ENCODE measurements at places on chromosomes 3 and 15.

DNA sequence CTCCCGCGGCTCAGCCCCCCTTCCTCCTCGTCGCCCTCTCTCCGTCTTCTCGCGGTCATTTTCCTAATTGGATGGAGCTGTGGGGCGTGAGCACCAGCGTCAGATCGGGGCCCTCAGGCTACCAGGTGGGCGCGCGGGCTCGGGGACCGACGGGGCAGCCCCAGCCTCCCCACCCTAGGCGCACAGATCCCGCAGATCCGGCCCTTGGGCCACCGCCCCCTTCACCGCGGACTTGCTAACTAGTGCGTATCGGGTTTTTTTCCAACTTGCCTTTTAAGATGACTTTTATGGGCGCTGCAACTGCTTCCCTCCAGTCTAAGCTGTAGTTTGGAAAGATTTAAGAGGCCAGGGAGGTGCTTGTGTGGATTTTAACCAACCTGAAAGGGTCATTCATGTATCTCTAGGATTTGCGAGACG is 1.3 kb downstream of the ZNF710 start:
- no peak for DNase-seq

GRCh38 chr3:100184948-100185570 is 70.8 kb upstream of the FILIP1L start:
- DNase-seq: no peak

- DNase-seq: no peak
Measured at GRCh38 chr15:75531041-75531450, 48.1 kb downstream of the PTPN9 start.

DNA sequence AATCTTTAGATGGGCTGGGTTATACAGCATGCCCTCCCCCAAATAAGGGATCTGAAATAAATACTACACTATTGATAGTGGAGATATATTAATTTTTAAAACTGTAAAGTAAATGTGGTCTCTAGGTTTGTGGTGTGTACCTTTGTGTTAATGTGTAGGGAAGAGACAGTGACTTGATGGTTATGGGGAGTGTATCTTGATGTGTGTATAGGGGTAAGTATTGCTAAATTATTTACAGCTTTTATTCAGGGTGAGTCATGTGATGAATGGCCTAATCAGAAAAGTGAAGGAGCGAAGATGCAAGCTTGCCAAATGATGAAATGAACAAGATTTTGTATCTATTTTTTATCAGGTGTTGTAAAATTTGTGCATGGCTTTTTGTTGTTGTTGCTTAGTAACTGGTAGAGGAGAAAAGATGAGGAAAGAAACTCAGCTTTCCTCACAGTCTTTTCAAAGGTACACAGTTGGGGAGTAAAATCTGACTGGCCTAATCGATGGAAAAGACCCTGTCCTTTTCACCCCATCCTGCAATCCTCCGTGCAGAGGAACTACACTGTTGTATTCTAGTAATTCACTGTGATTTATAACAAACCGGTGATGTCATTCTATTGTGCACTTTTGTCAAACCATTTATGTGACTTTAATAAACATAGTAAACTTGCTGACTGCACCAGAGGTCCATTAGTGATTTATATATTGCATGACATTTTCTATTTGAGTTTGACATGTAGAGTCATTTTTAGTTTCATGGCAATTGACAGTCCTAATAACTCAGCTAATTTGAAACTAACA is 17.7 kb downstream of the FEM1B start:
- no peak for DNase-seq

GRCh38 chr3:52528586-52529375 is 4.9 kb downstream of the NT5DC2 start:
- no peak for DNase-seq

DNA sequence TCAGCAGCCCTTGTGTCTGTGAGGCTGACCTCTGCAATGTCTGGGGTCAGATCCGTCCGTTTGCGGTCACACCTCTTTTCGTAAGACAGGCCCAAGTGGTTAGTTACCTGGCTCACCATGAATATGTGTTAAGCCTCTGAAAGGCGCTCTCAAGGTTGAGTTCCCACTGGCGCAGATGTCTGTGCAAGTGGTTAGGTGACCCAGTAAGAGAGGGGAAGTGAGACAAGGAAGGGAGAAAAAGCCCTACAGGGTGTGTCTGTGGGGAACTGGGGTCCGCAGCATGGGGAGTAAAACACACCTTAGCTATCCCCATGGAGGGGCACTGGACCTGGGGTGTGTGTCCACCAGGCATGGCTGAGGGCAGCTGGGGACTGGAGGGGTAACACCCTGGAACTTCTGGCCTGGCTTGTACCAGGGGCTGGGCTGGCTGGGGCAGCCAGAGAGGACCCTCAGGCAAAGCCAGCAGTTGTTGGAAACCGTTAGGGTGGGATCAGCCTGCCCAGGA is 391.6 kb upstream of the PROK2 start:
- no peak for DNase-seq

DNA sequence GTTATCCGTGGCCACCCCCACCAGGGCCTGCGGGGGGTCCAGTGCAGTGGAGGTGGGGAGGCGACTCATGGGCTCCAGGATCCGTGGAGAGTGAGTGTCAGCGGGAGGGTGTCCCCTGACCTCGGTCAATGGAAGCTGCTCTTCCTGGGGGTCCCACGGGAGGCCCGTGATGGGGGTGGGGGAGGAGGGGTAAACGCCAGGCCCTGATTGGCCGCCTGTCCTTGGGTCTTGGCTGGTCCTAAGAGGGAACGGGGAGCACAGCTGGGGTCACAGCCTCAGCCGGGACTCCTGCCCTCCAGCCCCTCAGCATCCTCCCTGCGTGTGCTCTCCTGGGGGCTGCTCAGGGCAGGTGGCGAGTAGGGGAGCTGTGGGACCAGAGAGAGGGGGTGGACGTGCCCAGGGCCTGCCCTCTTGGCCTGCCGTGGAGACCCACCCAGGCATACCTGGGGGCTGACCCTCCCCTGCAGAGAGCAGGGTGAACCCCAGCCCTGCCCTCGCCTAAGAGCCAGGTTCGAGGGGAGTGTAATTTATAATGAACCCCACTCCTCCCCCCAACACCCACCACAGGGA is 184.6 kb downstream of the GOLGA6L6 start:
- DNase-seq: no peak

- DNase-seq: no peak
Measured at GRCh38 chr3:31189330-31189729, 294.9 kb upstream of the GADL1 start.

DNA sequence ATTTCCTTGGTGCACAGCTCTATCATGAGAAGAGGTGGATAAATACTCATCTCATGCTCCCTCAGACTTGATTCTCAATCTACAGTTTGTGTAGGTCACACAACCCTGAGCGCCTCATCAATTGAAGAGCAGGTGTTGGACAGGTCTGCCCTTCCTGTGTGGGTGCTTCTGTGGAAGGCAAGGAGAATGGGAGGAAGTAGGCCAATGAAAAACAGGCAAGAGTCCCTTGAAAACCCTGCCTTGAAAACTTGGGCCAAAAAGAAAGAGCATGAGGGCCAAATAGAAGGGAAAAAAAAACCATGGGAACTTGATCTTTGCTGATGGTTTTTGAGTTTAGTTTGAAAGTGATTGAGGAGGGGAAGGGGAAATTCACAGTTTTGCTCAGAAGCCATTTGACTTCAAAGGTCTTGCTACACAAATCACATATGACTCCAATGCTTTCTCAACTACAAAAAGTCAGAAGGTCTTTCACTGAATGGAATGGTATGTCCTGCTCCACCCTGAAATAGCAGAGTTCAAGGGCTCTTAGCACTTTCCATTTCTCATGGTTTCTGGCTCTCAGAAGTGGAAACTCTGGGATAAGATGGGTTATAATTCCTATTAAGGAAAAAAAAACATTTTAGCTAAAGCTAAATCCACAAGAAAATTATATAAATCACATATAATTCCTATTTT is 37.2 kb upstream of the TM4SF1 start:
- DNase-seq: no peak

DNA sequence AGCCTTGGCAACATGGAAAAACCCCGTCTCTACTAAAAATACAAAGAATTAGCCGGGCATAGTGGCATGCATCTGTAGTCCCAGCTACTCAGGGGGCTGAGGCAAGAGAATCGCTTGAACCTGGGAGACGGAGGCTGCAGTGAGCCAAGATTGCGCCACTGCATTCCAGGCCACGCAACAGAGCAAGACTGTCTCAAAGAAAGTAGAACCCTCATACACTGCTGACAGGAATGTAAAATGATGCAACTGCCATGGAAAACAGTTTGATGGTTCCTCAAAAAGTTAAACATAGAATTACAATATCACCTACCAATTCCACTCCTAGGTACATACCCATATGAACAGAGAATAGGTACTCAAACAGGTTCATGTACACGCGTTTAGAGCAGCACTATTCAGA is 158.9 kb downstream of the TBC1D5 start:
- DNase-seq: no peak

DNA sequence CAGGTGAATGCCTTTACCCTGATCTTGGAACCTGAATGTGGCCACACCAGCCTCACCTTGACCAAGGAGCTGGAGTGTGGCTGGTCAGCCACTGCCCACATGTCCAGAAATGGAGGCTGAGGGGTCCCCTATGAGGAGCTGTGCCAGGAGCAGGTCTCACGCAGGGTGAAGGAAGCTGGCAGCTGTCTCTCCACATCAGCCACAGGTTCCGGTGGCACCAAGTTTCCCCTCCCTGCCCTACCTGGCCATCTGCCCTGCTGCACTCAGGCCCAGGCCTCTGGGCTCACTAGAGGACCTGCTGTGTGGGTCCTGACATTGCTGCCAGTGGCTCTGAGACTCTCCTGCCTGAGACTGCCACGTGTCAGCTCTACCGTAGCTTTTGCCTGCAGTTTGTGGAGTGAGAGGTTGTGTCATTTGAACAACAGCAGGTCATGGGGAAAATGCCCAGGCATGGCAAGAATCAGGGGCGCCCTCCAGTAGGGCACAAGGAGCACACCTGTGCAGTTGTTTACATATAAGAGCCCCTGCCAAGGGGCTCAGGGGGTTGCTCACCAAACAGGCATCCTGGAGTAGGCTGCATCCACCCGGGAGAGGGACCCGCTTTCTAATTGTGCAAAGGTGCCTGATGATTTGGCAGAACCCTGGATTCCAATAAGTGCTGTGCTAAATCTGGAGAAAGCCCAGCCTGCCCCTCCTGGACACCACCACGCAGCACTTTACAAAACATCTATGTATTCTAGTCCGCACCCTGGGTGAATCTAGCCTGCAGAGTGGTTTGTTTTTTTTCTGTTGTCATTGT is 258.5 kb upstream of the TLE3 start:
- no peak for DNase-seq

GRCh38 chr3:191141728-191142127 is 57.3 kb upstream of the OSTN start:
- no peak for DNase-seq

- DNase-seq: peak; percentile 11
Measured at GRCh38 chr3:73056014-73056844, 5.2 kb upstream of the EBLN2 start.

DNA sequence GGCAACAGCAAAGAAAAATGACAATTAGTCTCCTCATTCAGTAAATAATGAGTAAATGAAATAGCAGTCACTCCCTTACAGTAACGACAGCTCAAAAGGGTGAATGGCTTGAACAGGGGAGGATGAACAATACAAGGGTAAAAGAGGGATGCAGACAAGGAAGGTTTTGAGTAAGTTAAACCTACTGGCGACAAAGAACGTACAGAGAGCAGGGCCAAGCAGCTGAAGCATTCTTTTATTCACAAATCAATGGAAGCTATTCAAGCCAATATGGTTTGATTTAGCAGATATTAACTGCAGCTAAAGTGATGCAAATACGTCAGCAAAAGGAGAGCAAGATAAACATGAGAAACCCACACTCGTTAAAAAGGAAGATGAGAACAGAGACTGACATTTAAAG is 90.7 kb upstream of the ICE2 start:
- DNase-seq: no peak

- DNase-seq: no peak
Measured at GRCh38 chr15:89131731-89132130, 43.5 kb downstream of the ABHD2 start.

GRCh38 chr15:73767806-73768501 is 14.8 kb upstream of the INSYN1 start:
- no peak for DNase-seq

Data from DMS153 (cell line).